ENCODE measurements at places on chromosomes 1 and 21. TPM values are rescaled to one million over a fixed set of nuclear protein-coding genes. Genes with fewer than 3 reads are reported as not detected.

The FCRL5 gene
- 0.93 TPM for total RNA-seq

DNA sequence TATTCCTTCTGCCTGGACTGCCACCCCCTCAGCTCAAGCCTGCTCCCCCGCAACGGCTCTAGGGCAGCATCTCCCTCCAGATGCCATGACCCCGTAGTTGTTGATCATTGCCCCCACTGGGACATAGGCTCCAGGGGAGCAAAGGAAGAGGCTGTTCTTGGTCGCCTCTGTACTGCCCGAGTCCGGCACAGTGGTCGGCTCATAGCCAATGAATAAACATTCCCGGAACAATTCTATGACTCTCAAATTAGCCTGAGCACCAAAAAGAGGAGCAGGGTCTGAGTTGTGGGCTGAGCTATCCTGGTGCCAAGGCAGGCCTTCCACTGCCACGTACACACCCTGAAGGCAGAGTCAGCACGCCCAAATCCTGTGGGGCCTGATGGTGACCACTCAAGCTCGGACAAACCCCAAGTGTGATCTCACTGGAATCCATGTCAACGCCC, 33.1 kb downstream of the CAPZB start:
- DNase-seq, result no peak

GRCh38 chr1:40711465-40712404, 20.2 kb downstream of the NFYC start:
- no peak for DNase-seq

DNA sequence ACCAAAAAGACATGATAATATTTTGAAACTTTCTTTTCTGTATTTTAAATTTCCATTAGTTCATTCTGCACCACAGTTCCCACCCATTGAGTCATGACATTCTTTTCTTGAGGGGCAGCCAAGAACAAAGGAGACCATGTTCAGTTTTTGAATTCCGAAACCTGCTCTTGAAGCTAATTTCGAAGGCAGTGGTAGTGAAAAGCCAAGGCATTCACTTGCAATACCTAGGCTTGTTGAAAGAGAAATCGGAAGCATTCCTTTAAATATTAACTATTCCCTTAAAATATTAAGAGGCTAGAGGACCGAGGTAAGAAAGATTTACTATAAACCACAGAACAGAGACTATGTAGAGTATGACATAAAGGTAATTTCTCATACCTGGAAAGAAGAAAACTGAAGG, 256.3 kb downstream of the ADGRL2 start:
- DNase-seq, result no peak

- DNase-seq, result no peak
Measured at GRCh38 chr21:29221253-29221744, 77.4 kb upstream of the BACH1 start.

- DNase-seq, result no peak
Measured at GRCh38 chr1:230091473-230092231, 24.6 kb downstream of the GALNT2 start.

GRCh38 chr1:231192620-231193163, 30.8 kb downstream of the TRIM67 start:
- DNase-seq, result peak; percentile 81

The HFM1 gene
- total RNA-seq, result 0.64 TPM

GRCh38 chr1:46168477-46168876, 6.4 kb upstream of the TSPAN1 start:
- no peak for DNase-seq

DNA sequence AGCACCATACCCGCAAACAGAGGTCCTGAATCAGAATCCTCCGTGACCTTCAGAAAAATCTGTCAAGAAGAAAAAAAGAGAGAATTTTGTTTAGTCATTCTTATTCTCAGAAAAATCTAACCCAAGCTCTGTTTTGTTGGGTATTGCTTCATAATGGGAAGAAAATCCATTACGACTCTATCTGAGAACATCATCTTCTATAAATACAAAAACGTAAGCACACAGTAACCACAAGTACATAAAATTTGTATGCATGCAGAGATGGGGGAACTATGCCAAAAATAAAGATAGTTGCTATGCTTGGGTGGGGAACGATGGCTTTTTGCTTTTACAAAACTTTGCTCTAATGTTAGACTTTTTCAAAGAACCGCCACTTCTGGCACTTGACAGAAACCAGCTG, 84.2 kb downstream of the ABCA4 start:
- no peak for DNase-seq

- DNase-seq, result no peak
Measured at GRCh38 chr1:210600421-210601159, 271.9 kb downstream of the HHAT start.

The FCAMR gene
- not detected for total RNA-seq

The GMEB1 gene
- 12.9 TPM for total RNA-seq

DNA sequence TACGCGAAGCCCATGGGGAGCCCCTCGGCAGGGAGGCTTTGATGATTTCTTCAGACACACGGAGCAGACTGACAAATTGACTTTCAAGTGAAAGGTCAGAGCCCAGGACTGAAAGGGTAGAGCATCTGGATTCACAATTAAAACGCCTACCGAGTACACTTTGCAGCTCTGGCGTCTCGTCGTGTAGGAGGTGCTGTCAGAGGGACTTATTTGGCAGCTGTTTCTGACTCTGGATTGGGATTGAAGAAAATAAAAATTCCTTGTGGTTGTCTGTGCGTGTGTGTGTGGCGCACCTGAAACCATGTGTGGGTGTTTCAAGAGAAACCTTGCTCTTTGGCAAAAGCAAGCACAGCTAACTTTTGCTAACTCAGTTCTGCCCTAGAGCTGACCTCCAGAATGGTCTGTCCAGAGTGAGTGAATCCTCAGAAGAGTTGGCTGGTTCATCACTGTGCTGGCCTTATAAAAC, 348.7 kb downstream of the HLX start:
- no peak for DNase-seq

DNA sequence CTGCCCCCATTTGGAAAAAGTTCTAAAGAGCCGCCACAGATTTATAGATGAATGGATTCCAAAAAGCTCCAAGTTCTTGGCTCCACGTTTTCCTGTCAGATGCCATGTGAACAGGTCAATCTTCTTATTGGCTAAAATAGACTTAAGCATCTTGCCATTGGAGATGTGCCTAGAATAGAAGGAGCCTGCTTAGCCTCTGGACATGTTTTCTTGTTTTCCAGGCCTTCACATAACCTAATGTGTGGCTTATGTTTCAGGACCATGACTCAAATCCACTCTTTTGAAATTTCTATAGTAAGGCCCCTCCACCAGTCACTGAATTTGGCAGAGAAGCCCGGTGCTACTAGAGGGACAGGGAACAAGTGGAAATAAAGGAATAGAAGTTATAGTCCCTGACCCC, 31.5 kb downstream of the PHC2 start:
- DNase-seq, result no peak

- DNase-seq, result no peak
Measured at GRCh38 chr1:21164266-21164665, 12.4 kb downstream of the EIF4G3 start.

The UBASH3A gene
- total RNA-seq, result 1.5 TPM

The PLA2G2C gene
- not detected for total RNA-seq

DNA sequence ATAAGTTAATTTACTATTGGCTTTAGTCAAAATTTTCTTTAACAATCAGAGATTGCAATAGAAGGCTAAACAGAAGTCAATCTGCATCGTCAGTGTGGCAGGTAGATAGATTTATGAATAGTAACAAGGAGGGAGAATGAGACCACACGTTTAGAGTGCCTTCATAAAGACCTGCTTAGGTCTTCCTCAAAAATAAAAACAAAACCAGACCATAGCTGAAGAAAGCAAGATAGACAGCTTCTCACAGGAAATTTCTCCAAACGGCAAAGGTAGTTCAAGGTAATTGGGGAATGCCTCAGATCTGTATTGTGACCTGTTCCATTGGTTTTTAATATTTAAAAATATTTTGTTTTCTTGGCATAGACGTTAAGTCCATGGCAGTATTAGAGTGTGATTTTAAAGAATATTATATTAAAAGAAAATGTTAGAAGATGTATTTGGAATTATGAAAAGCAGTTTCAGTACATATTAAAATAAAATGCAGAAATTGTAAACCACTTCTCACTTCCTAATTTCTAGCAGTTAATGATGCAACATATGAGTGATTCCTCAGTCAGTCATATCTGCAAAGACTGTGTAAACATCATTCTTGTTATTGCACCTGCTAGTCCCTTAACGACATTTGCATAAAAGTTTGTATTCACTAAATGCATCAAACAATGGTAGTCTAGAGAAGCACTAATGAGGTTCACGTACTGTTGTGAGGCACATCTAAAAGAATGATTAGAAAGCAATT, 278.0 kb downstream of the HLX start:
- no peak for DNase-seq

The HHIPL2 gene
- not detected for total RNA-seq

DNA sequence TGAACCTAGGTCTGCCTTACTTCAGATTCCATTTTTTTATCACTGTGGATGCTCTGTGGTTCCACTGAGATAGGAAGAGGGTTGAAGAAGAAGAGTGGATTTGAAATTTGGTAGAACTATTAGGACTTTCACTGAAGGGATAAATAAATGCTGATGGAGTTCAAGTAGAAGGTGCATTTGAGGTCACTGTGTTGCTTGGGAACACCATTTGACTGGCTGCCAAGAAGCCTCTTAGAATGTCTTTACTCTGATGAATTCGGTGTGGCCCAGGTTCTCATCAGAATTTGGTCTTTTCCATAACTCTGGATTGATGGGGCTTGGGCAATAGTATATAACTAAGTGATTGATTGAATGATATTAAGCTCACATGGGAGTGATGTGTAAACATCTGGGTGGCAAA, 11.9 kb downstream of the XPR1 start:
- DNase-seq, result no peak

DNA sequence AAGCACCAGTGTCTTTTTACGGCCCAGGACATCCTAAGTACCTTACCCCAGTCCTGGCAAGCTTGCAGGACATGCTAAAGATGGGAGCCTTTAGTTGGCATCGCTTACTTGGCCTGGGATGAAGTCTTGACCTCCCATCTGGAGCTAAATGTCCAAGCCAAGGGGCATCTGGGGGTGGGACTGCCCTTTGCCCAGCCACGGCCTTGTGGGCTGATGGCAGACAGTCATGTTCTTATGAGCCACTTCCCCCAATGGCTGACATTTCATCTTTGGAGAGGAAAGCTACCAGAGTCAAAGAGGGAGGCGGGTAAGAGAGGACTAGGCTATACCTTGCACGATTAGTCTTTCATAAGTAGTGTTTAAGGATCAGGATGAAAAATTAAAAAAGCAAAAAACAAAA, 32.2 kb downstream of the OPTC start:
- peak; percentile 12 for DNase-seq

DNA sequence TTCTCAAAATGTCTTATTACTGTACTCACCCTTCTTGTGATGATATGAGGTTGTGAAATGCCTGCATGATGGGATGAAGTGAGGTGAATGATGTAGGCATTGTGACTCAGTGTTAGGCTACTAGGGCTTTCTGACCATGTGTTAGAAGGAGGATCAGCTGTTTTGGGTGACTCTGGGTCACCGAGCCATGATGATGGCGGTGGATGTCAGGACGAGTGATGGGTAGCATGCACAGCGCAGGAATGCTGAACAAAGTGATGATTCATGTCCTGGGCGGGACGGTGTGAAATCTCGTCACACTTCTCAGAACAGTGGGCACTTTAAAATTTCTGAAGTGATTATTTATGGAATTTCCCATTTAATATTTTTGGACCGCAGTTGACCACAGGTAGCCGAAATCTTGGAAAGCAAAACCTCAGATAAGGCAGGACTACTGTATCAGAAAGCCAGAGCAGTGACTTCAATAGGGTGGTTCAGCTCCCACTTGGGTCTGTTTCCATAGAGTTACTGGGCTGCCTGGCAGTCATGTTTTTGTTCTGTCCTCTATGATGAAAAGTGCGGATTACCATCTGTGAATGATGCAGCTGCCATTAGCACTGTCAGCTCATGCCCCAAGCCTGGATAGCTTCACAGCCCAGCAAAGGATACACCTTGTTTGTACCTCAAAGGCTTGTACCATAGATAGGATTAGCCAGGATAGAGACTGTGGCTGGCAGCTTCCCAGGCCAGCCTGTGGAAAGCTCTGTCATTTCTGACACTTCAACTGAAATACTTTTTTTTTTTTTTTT, 26.6 kb downstream of the IL6R start:
- no peak for DNase-seq

The CTSE gene
- total RNA-seq, result 85.8 TPM

GRCh38 chr21:38228115-38228514, 28.7 kb upstream of the KCNJ15 start:
- no peak for DNase-seq

GRCh38 chr1:171084091-171084490, 6.6 kb upstream of the FMO3 start:
- DNase-seq, result no peak

The SLC26A9 gene
- total RNA-seq, result 21.7 TPM

GRCh38 chr1:107678993-107679392, 286.0 kb downstream of the VAV3 start:
- DNase-seq, result no peak

DNA sequence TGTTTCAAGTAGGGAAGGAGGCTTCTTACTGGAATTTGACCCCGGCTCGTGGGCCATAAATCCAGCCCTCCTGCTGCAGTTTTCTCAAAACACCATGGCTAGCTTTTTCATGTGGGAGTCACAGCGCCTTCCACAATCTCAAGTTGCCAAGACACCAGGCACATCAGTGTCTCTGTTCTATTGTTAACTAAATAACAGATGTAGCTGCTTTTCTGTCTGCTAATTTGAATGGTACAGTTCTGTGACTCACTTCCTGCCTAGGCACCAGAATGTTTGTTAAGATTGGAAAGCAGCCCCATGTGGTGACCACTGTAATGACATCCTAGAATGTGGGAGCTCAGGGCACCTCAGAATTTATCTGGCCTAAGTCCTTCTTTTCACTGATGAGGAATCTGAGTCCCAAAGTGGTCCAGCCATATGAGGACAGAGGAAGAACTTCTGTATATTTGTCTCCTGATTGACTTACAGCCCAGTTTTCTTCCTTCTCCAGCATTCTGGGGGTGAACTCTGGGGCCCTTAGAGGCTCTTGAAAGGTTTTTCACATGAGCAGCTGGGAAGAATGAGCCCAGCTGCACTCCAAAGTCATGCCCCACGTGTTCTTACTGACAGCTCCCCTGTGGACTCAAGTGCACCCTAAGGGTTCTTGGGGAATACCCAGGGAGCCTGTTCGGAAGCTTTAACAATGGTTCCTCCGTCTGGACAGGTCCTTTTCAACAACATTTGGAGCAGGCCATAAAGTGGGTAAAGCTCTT, 27.5 kb downstream of the TRIM45 start:
- DNase-seq, result no peak

DNA sequence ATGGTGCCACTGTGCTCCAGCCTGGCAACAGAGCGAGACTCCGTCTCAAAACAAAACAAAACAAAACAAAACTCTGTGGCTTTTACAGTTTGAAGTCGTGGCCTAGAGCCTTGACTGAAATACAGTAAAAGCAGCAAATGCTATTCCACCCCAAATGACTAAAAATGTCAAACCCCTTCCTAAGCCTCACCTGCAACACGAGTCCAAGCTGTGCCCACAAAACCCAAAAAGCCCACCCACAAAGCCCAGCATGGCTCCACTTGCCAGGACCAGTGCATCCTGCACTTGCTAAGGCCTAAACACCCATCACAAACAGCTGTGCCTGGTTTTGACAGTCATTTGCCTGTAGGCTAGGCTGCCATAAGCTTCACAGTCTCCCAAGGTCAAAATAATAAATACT, 21.3 kb downstream of the VAV3 start:
- DNase-seq, result no peak

GRCh38 chr1:11307852-11308251, 34.9 kb downstream of the UBIAD1 start:
- no peak for DNase-seq
